Glomerular endothelial cell (primary cell): ENCODE measurements at places on chromosomes 12 and 14. TPM values are rescaled to one million over a fixed set of nuclear protein-coding genes. Genes with fewer than 3 reads are reported as not detected.

The FKBP11 gene
- 16.1 and 29.7 TPM in 2 replicates for total RNA-seq

The SLC17A8 gene
- total RNA-seq, result not detected in 2 replicates

DNA sequence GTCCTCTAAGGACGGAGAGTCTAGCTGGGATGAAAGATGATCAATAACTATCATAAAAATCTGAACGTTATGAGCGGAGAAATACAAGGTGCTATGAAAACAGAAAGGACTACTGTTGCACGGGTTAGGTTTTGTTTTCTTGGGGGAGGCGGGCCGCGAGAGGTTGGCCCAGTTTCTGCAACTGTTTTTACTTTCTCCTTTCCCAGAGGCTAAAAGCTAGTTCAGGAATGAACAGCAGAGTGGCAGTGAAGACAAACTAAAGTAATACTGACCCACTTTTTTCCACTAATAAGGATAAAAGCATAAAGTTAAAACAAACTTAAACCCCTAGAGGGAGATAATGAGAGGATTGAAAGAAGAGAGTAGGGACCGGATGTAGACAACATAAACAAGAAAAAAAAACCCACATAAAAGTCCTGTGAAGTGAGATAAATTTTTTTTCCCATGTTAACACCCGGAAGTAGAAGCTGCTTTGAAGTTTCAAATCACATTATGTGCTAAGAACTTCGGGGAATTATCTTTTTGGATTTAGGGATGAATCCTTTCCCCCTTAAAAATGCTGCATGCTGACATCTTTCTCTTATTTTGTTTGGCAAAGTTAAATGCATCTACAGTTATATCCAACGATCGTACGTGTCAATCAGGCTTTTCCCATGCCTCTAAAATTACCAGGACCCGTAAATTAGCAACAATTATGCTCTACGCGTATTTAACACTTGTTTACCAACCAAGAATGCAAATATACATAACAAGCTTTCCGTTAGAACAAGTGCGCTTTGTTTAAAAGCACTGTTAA is 1.0 kb upstream of the CDK17 start:
- DNase-seq, result no peak

The RNASE1 gene
- total RNA-seq, result 215 and 387 TPM in 2 replicates

The R3HDM2 gene
- total RNA-seq, result 18.6 and 19.7 TPM in 2 replicates

- no peak for DNase-seq
Observed at GRCh38 chr12:54444206-54444605, 25.1 kb upstream of the ITGA5 start.
